ENCODE measurements at places on chromosomes 2 and 18. TPM values are rescaled to one million over a fixed set of nuclear protein-coding genes. Genes with fewer than 3 reads are reported as not detected.

DNA sequence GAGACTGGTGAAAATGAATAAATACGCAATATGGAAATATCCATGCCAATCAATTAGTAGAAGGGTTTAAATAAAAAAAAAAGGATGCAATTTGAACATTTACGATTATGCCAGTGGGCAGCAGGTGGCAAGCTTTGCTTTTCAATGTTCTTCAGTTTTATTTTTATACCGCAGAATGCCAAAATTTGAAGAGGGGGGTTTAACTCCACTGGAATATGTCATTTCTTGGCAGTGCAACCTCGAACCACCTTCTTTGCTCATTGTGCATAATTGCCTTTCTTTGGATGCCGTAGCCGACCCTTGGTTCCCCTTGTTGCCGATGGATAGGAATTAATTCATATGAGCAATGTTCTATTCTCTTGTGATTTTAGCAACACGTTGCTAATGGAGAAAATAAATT, 88.0 kb downstream of the LTBP1 start:
- no peak overlapping the region for H3K27ac ChIP-seq
- no peak for DNase-seq
- no peaks in the 10 kb centered on the region for H3K36me3 ChIP-seq
- H3K4me3 ChIP-seq: no peak overlapping the region
- H3K4me1 ChIP-seq: no peaks in the 10 kb centered on the region

The CRYBA2 gene
- not detected for total RNA-seq

DNA sequence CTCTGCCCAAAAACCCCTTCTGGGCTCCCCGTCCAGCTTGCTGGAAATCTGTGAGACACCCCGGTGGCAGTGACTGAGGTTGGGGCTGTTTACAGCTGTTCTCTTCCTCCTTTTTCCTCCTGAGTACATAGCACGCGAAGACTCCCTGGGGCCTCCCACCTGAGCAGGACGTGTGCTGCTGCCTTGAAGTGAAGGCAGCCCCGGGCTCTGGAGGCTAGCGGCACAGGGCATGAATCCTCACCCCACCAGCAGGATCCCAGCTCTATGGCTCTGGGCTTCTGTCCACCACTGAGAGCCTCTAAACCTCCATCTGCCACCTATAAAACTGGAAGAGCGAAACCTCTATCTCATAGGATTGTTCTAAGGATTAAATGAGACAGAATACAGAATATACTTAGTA, 182.5 kb downstream of the TMEM163 start:
- H3K4me3 ChIP-seq: no peak overlapping the region
- no peaks in the 10 kb centered on the region for H3K4me1 ChIP-seq
- no peaks in the 10 kb centered on the region for H3K27me3 ChIP-seq
- no peaks in the 10 kb centered on the region for H3K36me3 ChIP-seq
- no peak overlapping the region for H3K27ac ChIP-seq

DNA sequence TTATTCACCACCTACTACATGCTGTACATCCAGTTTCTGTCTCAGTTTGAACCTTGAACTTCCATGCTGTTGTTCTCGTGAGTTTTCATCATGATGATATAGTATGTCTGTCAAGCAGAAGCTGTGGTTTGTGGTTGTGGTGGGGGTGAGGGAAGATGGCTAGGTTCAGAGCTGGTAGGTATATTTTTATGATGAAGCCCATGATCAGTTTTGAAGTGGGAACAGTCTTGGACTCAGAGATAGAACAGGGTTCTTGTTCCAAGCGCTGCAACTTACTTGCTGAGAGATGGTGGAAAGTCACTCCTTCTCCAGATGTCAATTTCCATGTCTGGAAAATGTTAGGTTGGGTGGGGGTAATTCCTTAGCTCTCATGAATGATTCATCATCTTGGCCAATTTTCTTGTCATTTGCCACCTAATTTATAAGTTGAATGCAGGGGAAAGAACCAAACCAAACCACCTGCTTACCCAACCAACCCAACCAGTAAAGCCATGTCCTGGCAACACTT, 21.6 kb downstream of the PMAIP1 start:
- H3K4me3 ChIP-seq: no peak overlapping the region
- peaks cover 7% of the 10 kb centered on the region for H3K36me3 ChIP-seq
- peaks cover 53% of the 10 kb centered on the region for H3K4me1 ChIP-seq
- peak overlapping the region; percentile 23 for H3K27ac ChIP-seq
- no peaks in the 10 kb centered on the region for H3K27me3 ChIP-seq

DNA sequence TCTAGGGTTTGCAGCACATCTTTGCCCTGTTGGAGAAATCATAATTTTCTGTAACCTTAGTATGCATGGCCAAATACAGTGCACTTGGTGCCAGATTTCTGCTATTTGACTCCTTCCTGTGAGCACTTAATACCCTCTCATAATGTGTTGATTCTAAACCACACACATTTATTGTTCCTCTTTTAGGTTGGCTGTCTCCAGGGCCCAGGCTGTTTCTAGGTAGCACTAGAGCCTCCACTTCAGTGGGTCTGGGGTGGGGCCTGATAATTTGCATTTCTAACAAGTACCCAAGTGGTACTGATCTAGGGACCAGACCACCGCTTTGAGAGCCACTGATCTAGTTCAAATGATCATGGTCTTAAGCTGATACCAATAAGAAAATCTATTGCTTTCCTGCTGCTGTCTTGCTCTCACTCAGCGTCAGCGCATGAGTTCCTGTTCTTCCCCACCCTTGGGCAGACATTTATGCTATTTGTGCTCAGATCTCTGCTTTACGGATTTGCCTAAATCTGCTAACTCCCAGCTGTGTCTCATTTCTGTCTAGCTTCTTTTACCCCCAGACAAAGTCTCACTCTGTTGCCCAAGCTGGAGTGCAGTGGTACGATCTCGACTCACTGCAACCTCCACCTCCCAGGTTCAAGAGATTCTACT, 7.4 kb downstream of the PTRHD1 start:
- H3K27me3 ChIP-seq: no peaks in the 10 kb centered on the region
- H3K27ac ChIP-seq: no peak overlapping the region
- H3K36me3 ChIP-seq: no peaks in the 10 kb centered on the region
- H3K4me3 ChIP-seq: no peak overlapping the region

The IL1A gene
- total RNA-seq: 6.4 TPM

The C2orf78 gene
- total RNA-seq: not detected

DNA sequence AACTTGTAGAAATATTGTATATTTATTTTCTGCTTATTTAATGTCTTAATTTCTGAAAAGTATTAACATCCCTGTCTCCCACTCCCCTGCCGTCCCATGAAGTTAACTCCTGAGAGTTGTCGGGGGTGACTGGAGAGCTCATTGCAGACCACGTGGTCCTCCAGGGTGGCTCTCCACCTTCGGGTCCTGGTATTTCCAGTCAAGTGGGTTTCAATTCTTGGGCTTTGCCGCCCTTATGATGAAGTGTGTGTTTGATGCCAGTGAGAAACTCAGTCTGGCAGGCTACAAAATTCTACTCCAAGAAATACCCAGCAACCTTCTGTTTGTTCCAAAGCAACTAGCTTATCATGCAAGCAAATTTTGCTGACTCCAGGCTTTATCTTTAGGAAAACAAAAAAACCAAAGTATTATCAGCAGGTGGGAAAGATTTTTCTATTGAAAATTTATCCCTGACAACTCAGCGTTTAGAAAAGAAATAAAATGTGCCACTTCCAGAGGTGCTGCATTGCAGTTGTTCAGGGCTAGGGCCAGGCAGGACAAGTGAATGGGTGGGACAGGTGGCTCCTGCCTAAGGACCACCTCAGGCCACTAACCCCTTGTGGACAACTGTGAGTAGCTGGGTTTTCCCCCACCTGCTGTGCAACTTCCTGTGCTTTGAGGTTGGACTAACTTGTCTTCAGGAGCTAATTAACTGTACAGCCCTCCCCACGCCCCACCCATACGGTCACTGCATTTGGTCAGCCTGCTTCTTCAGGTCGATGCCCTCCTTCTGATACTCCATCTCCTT, 46.6 kb downstream of the BCL2L11 start:
- no peak for DNase-seq
- peaks cover 24% of the 10 kb centered on the region for H3K4me1 ChIP-seq
- H3K27me3 ChIP-seq: no peaks in the 10 kb centered on the region
- H3K36me3 ChIP-seq: no peaks in the 10 kb centered on the region

- H3K36me3 ChIP-seq: no peaks in the 10 kb centered on the region
- no peaks in the 10 kb centered on the region for H3K4me1 ChIP-seq
- no peak overlapping the region for H3K27ac ChIP-seq
- no peaks in the 10 kb centered on the region for H3K27me3 ChIP-seq
- no peak for DNase-seq
- no peak overlapping the region for H3K4me3 ChIP-seq
Observed at GRCh38 chr18:40630496-40630895, 1324.5 kb upstream of the PIK3C3 start.

The WDCP gene
- 13.4 TPM for total RNA-seq

The DCC gene
- total RNA-seq: not detected

Measured in Calu3 (cell line).